ENCODE measurements at places on chromosomes 7 and 10.

GRCh38 chr10:113060201-113061053, 110.4 kb downstream of the TCF7L2 start:
- peak; percentile 47 for DNase-seq

DNA sequence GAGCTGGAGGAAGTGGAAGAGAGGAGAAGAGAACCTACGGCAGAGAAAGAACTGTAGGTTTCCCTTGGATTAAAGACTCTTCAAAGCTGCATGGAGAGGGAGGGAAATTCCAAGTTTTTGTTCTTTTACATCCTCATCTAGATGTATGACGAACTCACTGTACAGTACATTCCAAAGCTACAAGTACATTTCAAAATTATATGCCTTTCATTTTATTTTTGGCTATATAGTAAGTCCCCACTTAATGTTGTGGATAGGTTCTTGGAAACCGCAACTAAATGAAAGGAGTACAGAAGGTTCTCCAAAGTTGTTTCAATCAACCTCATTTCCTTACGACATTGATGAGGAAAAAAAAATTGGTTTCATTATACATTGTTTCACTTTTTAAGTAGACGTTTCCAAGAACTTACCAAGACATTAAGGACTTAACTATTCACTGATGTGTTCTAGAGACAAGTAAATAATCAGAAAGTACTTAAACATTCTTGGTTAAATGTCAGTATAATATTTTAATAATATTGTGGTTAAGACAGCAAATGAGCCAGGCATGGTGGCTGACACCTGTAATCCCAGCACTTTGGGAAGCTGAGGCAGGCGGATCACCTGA, 16.1 kb upstream of the JMJD1C start:
- peak; percentile 16 for DNase-seq

DNA sequence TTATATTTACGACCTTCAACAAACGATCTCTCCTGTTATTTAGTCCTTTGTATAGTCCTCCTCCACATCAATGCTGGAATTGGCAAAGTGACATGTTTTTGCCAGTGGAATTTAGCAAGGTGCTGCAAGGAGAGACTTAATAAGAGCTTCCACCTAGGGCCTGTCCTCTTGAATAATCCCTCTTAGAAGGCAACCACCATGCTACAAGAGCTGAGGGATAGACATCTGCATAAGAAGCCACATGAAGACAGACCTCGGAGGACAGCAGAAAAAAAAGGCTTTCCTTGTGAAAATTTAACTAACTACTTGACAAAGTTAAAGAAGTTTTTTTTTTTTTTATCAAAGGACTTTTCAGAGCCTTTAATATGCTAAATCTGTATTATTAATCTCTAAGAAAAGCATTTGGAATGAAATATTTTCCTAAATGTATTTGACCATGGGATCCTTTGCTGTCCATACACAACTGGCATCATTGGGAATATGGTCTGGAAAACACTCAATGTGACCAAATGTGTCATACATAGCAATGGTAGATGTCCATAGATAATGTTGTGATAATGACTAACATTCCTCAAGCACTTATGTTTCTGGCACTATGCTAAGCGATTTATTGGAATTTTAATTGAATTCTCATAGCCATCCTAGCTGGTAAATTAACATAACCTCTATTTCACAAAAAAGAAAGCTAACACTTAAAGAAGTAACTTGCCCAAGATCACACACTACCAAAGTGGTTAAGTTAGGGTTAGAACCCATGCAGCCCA, 13.2 kb downstream of the HYCC1 start:
- DNase-seq: no peak

DNA sequence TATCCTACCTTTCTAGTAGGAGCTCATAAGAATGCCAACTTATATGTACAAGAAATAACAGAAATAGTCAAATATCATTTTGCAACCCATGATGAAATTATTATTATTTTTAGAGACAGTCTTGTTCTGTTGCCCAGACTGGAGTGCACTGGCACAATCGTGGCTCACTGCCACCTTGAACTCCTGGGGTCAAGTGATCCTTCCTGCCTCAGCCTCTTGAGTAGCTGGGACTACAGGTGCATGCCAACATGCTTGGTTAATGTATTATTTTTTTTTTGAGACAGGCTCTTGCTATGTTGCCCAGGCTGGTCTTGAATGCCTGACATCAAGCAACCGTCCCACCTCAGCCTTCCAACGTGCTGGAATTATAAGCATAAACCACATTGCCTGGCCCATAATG, 44.8 kb downstream of the TNPO3 start:
- DNase-seq: no peak

DNA sequence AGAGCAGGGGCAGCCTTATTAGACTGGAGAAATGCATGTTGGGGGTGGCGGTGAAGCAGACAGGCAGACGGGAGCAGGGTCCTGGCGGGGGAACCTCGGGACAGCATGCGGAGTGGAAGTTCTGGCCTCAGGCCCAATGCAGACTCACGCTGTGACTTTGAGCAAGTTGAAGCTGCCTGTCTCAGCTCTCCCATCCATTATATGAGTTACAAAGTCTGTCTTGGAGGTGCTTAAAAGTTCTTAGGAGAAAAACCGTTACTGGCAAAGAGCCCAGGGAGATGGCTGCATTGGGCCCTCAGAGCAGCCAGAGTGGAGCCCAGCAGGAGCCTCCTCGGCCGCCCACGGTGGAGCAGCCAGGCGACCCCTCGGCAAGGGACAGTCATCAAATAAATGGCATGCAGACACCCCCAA, 509.5 kb downstream of the PLXNA4 start:
- peak; percentile 43 for DNase-seq

GRCh38 chr7:39271402-39271801, 293.7 kb downstream of the POU6F2 start:
- DNase-seq: peak; percentile 4

- no peak for DNase-seq
Measured at GRCh38 chr7:28472332-28472731, 60.0 kb downstream of the CREB5 start.

GRCh38 chr10:78520737-78521430, 487.2 kb downstream of the RPS24 start:
- peak; percentile 42 for DNase-seq

- peak; percentile 48 for DNase-seq
Measured at GRCh38 chr10:109892931-109893330, 30.4 kb downstream of the XPNPEP1 start.

- peak; percentile 96 for DNase-seq
Measured at GRCh38 chr7:101138213-101138870, 11.4 kb downstream of the SERPINE1 start.

DNA sequence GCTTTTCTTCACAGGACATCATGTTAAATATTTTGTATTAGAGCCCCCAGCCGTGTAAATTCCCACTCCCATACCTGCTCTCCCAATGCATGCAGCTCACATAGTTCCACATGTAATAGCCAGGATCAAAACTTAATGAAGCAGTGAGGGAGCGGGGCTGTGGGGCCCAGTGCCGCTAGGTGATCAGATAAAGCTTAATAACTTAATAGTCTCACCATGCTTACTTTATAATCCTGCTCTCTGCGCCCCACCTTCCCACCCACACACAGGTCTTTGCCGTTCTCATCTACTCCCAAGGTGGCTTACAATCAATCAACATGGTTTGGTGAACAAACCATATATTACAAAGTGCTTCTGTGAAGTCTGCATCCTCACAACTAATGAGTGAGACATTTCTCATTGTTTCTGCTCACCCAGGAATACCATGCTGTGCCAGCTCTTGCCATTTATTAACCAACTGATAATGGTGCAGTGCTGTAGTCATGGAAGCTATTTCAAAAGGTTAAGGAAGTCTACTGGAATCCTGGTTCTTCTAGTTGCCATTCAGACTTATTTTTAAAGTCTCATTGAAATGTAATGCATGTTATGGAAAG, 156.4 kb downstream of the CTTNBP2 start:
- no peak for DNase-seq

DNA sequence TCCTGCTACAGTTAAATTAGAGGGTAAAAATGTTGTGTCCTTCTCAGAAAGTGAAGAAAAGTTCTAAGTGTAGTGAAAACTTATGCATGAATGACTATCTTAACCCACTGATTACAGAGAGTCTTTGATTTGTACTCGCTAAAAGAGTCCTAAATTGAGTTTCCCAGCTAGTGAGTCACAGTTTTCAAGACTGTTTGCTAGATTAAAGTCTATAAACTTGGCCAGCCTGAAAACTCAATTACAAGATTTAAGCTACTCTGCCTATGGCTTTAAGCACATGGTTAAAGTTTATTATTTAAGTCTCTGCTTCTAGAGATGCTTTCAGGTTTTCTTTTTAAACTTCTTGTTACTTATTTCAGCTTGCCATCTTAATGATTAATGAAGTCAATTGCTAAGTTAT, 44.4 kb downstream of the MRPS24 start:
- DNase-seq: peak; percentile 25

DNA sequence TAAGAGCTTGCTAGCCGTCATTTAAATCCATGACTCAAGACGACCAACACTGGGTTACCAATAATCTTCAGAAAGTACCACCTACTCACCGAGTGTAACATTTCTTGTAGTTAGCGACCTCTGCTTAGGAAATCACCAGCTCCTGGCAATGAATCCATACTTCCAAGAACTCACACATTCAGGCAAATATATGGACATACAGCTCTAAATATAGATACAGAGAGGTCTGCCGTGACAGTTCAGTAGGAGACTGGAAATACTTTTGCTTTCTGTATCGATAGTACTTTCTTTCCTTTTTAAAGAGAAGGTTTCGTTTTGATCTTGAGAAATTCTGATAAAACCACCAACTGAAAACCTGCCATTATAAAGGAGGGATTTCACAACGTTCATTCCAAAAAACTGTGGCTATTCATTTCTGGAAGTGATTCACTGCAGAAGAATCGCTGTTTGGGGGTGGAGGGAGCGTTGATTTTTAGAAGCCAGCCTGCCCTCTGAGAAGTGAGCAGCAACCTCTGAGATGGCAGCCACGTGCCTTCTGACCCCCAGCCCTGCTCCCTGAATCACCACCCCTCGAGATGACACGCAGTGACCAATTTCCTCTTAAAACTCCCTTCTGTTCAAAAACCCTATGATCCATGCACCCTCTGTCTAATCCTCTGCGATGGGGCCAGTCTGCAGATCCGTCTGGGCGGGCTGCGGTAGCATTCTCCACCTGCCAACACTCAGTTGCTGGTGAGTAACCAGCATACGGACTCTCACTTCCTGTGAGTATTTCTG, 179.0 kb upstream of the KLF14 start:
- peak; percentile 99 for DNase-seq

- no peak for DNase-seq
Measured at GRCh38 chr10:127017541-127018297, 112.5 kb downstream of the DOCK1 start.

- peak; percentile 4 for DNase-seq
Measured at GRCh38 chr10:92644921-92645320, 44.8 kb upstream of the HHEX start.

DNA sequence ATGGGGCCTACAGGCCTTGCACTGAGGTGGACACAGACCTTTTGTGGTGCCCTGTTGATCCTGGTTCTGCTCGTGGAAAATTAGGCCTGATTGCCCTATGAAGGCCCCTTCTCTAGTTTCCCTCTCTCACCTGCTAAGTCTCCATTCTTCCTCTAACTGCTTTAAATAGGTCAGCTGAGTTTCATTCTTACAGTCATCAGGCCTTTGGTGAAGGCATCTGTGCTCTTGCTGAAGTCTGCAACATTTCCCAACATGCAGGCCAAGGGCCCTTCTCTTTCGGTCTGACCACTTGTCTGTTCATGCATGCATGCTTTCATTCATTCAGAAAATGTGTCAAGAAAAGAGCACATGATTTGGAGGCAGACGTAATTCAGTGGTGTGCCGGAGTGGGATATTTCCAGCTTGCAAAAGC, 244.0 kb downstream of the BUB3 start:
- DNase-seq: no peak

DNA sequence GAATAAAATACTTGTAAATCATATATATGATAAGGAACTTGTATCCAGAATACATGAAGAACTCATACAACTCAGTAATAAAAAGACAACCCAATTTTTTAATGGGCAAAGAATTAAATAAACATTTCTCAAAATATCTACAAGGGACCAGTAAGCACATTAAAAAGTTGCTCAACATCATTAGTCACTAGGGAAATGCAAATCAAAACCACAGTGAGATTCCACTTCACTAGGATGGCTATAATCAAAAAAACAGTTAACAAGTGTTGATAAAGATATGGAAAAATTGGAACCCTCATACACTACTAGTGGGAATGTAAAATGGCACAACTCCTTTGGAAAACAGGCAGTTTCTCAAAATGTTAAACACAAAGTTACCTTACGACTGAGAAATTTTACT, 40.3 kb upstream of the YAE1 start:
- DNase-seq: no peak

DNA sequence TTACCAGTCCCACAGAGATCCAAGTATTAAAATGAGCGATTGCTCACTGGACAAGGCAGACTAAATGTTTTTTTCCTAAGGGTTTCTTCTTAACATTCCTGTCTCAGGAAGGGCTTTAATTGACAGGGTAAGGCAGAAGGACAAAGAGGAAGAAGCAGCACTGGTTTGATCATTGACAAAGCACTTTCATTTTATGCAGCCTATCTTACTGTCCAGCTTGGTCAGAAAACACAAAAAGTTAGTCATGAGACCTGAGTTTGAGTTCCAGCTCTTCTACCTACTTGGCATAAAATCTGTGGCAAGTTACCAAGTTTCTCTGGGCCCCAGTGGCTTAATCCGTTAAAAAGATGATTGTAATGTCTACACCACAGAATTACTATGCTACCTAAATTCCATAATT, 458.5 kb downstream of the GFRA1 start:
- no peak for DNase-seq

GRCh38 chr10:43817368-43817767, 168.7 kb upstream of the ZNF32 start:
- peak; percentile 76 for DNase-seq

GRCh38 chr7:112855227-112855626, 65.0 kb upstream of the TMEM168 start:
- DNase-seq: no peak

GRCh38 chr7:74503061-74503460, 49.4 kb downstream of the GTF2IRD1 start:
- no peak for DNase-seq

GRCh38 chr10:102342958-102343357, 52.5 kb upstream of the NFKB2 start:
- peak; percentile 79 for DNase-seq

DNA sequence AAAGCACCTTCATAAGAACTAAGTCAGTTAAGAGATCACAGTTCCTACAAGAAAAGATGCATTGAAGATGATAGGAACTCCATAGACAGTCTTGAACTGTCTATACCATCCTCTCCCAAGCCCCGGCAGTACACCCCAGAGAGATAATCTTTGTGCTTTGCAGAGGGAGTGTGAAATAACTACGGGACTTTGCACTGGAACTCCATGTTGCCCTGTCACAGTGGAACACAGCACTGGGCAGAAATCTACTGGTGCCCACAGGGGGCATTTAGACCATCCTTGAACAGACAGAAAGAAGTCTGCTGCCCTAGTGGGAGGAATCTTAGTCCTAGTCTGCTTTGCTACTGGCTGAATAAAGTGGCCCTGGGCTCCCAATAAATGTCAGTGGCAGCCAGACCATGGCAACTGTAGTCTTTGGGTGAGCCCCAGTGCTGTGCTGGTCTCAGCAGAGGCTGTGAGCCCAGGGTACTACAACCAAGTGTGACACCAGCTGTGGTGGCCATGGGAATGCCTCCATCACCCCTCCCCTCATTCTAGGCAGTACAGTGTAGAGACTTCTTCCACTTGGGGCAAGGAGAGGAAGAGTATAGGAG, 107.7 kb upstream of the TMEM168 start:
- DNase-seq: no peak
